Kidney tubule cell (primary cell): ENCODE measurements at places on chromosomes 1 and 21.
A peak's percentile ranks its signal among the peaks of the same experiment; 100 is the strongest.

DNA sequence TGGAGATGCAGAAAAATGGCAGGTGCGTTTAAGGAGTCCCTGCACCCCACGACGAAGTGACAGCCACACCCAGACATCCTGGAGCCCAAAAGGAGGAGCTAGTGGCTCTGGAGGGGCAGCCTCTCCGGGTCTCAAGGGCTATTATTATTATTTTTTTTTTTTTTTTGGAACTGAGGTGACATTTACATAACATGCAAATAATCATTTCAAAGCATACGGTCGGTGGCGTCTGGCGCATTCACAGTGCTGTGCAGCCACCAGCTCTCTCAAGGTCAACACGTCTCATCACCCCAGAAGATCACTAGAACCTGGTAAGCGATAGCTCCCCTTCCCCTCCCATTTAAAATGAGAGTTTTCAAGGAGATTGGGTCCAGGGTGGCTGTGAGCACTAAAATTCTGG, 67.5 kb upstream of the PDE9A start:
- no peak for DNase-seq

GRCh38 chr1:243727503-243728203, 122.4 kb downstream of the AKT3 start:
- no peak for DNase-seq

- peak; percentile 3 for DNase-seq
These were observed 126.8 kb upstream of the ZNF644 start for GRCh38 chr1:91148641-91149069.

- DNase-seq, result no peak
These were observed 225.6 kb downstream of the BRINP3 start for GRCh38 chr1:190252046-190252445.

- peak; percentile 74 for DNase-seq
These were observed 295.2 kb downstream of the DISC1 start for GRCh38 chr1:231921646-231922345.

- DNase-seq, result no peak
These were observed 61.1 kb downstream of the LDLRAD2 start for GRCh38 chr1:21873174-21873573.
